ENCODE measurements at places on chromosomes 11 and 22. TPM values are rescaled to one million over a fixed set of nuclear protein-coding genes. Genes with fewer than 3 reads are reported as not detected.

LDHAL6A gene
- 0.12 TPM for total RNA-seq

LRRC4C gene
- total RNA-seq, result 13.1 TPM

ZNF280B gene
- 2.0 TPM for total RNA-seq

SMTNL1 gene
- 9.8 TPM for total RNA-seq

LARGE2 gene
- 14.3 TPM for total RNA-seq

F2 gene
- 0.35 TPM for total RNA-seq

PKP3 gene
- 5.2 TPM for total RNA-seq

TREH gene
- 2.0 TPM for total RNA-seq

VSIG2 gene
- total RNA-seq, result 4.1 TPM

ZNF214 gene
- total RNA-seq, result 7.0 TPM

ADAMTS15 gene
- 98.2 TPM for total RNA-seq

KLHL35 gene
- 1.9 TPM for total RNA-seq

MUC5AC gene
- 0.18 TPM for total RNA-seq

JAML gene
- 11.2 TPM for total RNA-seq

CHKB gene
- total RNA-seq, result 70.8 TPM

TSSK2 gene
- not detected for total RNA-seq

OR52L1 gene
- total RNA-seq, result not detected

KRTAP5-7 gene
- total RNA-seq, result 0.23 TPM

IGF2 gene
- total RNA-seq, result 562 TPM

TAF6L gene
- 36.1 TPM for total RNA-seq

HEPACAM gene
- 0.70 TPM for total RNA-seq

DERL3 gene
- total RNA-seq, result 2.9 TPM

C11orf21 gene
- 3.2 TPM for total RNA-seq

SCN2B gene
- total RNA-seq, result 3.2 TPM
